ENCODE measurements at places on chromosomes 6 and 20.

GRCh38 chr6:2968600-2969135, 2.7 kb downstream of the SERPINB6 start:
- DNase-seq = no peak

GRCh38 chr6:79943133-79943532, 4.2 kb downstream of the ELOVL4 start:
- DNase-seq = no peak

GRCh38 chr20:25042531-25043498, 15.1 kb downstream of the ACSS1 start:
- DNase-seq = no peak

DNA sequence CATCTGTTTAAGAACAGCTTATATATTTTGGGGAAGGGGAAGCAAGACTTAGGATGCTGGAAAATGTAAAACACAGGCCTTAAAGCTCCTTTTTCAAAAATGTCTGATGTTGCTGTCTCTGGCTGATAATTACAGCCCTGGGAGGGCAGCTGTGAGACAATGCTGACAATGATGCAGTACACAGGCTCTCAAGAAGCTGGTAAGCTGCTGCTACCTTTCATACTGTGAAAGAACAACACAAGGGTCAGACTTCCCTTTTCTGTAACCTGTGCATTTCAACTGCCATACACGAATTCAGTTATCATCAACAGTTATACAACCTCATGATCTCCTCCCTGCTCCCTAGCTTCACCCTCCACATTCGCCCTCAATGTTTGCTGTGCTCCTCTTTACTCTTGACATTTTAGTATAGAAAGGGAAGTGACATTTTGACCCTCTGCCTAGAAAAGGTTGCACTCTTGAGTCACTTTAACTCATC, 25.2 kb downstream of the MAP7 start:
- DNase-seq = no peak
